ENCODE measurements at places on chromosomes 11 and 22.

DNA sequence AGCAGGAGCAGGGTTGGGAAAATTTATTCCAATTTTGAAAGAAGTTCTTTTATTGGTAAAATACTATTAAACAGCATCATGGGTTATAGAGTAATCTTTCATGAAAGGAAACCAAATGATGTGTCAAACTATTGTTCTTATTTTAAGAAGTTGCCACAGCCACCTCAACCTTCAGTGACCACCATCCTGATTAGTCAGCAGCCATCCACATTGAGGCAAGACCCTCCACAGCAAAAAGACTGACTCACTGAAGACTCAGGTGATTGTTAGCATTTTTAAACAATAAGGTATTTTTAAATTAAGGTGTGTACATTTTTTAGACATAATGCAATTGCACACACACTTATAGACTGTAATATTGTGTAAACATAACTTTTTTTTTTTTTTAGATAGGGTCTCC lies 3.7 kb upstream of the HEPHL1 start:
- no peak for DNase-seq

GRCh38 chr22:49587421-49587820 lies 240.3 kb downstream of the BRD1 start:
- no peak for DNase-seq

- DNase-seq: no peak
These were observed 31.4 kb downstream of the RSPH14 start for GRCh38 chr22:23110190-23110921.

DNA sequence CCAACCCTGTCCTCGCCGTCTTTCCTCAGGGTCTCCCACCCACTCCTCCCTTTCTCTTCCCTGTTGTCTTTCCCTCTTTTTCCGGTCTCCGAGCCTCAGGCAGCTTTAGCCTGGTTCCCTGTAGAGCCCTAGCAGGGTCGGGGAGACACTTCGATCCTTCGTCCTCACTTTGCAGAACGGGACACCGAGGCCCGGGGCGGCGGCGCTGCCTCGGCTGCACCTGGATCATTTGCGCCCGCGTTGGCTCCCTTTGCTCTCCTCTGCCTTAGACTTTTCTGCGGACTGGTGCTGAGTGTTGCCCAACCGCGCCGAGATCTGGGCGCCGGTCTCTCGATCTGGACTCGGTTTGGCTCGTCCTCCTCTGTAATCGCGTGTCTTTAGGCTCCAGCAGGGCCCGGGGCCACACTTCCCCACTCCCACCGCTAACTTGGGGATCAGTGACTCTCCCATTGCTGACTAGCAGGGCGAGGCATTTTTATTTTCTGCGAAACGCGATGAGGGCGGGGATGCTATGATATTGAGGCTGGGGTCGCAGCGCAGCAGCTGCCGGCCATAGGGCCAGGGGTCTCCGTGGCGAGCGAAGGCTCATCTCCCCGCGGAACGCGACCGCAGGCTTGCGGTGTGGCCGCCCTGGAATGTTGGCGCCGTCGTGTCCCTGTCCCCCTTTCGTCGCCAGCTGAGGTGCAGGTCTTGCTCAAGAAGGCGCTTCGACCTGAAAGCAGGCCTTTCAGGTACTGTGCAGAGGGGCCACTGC lies 1.6 kb upstream of the E2F8 start:
- DNase-seq: no peak

GRCh38 chr11:9563196-9563730 lies 10.2 kb upstream of the WEE1 start:
- DNase-seq: no peak

- no peak for DNase-seq
These were observed 147.8 kb upstream of the SESN3 start for GRCh38 chr11:95378789-95379188.

- no peak for DNase-seq
These were observed 71.0 kb downstream of the BRD1 start for GRCh38 chr22:49756676-49757075.

DNA sequence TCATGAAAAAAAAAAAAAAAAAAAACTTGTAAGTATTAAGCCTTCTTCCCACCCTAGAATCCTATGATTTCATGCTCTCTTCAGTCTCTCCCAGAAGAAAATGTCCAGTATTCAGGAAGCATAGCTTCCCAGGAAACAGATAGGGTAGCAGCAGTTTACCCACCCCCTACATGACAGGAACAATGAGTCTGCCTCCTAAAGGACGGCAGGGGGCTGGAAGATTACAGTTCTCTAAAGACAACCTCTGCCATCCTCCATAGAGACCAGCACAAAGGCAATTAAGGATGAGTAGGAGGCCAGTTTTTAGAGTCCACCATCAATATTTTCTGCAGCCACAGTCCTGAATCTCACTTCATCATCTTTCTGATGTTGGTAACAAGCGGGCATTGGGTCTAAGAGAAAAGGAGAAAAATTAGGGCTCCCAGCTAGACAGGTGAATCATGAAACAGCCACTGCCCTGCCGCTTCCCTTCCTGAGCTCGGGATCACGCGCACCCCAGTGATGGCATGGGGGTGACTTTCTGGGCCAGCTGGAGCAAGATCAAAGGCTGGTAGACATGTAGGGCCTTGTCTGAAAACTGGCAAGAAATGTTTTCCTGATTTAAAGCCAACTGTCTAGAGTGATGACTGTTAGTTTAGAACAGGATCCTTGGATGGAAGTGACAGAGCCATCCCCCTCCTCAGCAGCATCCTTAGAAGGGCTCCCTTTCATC lies 322.8 kb downstream of the LARGE1 start:
- DNase-seq: no peak

- DNase-seq: no peak
These were observed 130.0 kb upstream of the BDNF start for GRCh38 chr11:27830206-27830605.

DNA sequence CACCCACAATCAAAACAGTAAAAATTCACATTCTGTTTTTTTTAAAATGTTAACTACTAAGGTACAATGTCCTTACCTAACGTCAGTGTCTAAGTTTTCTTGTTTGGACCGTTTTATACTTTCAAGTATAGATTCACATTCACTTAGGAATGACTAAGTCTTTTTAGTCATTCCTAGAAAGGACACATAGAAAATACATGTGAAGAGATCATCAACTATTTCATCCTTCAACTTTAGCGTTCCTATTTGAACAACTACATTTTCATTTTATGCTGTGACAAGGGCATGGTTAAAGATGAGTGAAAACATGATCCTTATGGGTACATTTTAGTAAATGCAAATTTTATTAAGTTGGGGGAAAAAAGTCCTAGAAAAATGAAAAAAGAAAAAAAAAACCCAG lies 62.8 kb downstream of the DDX10 start:
- DNase-seq: no peak

GRCh38 chr11:28417601-28418323 lies 309.6 kb downstream of the METTL15 start:
- DNase-seq: no peak

GRCh38 chr11:41133023-41133422 lies 326.4 kb downstream of the LRRC4C start:
- no peak for DNase-seq

GRCh38 chr11:72595292-72595684 lies 78.9 kb downstream of the PDE2A start:
- no peak for DNase-seq

- no peak for DNase-seq
These were observed 6.9 kb downstream of the ARVCF start for GRCh38 chr22:20009582-20010306.

GRCh38 chr11:126573325-126573978 lies 218.0 kb downstream of the ST3GAL4 start:
- no peak for DNase-seq

DNA sequence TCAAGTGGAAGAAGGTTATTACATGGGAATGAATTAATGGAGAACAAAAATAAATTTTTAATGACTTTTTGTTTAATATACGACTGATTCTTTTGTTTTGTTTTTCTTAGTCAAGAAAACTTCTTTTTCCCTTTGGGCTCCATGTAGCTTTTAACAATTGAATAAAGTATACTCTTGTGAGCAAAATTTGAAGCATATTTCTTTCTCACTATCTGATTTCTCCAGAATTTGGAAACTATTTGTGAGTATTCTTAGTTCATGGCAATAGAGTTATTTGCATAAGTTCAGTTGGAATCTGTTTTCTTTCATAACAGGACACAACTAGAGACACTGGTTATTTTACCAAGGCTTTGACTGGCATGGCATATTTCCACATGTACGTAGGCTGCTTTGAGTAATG lies 3.8 kb upstream of the APOL1 start:
- DNase-seq: no peak

DNA sequence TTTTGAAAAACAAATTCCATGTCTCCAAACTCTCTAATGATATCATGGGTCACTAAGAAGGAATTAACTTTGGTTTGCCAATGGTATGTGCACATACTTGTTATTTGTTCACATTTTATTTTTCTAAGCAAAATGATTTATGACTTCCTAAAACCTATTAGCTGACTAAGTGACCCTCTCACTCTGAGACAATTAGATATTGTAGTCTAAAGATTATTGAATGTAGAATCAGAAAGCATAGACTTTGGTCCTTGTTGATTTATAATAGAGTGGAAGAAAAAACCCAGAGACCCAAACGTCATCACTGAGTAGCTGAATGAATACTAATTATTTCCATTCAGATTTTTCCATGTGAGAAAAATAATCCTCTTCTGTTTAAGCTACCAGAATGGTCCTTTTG lies 243.5 kb upstream of the ANO3 start:
- no peak for DNase-seq

- no peak for DNase-seq
These were observed 81.6 kb downstream of the TEAD1 start for GRCh38 chr11:12755510-12756453.

DNA sequence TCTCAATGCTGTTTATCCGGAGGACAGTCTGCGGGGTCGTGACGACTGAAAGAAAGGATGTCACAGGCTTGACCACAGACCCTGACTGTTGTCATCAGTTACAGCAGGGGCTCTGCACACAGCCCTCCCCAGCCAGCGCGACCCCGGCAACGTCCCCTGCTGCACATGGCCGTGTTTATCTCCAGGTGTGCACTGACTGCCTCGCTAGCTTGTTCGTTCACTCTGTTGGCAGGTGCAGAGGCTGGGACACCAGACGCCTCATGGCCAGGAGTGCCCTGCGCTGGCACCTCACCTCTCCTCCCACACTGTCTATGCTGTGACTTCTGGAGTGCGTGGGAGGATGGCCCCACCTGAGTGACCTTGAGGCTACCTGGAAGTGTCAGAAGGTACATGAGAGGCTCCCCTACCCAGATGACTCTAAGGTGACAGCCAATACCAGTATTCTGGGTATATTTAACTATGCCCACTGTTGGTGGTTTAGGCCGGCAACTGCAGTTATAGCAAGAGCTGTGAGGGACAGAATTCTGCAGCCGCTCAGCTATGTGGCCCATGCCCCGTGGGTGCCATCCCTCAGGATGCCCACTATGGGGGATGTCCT lies 12.2 kb downstream of the MRPL21 start:
- no peak for DNase-seq

GRCh38 chr11:57482782-57483561 lies 22.6 kb downstream of the RTN4RL2 start:
- DNase-seq: peak; percentile 45

GRCh38 chr11:72735495-72736027 lies 16.6 kb downstream of the ARAP1 start:
- no peak for DNase-seq

GRCh38 chr22:44574057-44574639 lies 76.1 kb upstream of the RTL6 start:
- DNase-seq: no peak

All from activated CD4-positive, alpha-beta memory T cell treated with anti-CD3 and anti-CD28 coated beads, Interleukin-2, amount 10 ng/mL, durations not matched to agents 7 days and 5 days (primary cell).